Stimulated activated CD8-positive, alpha-beta memory T cell treated with anti-CD3 and anti-CD28 coated beads, Interleukin-4, amount 100 ng/mL, for 48 hours (primary cell): ENCODE measurements at places on chromosomes 2 and 18.

DNA sequence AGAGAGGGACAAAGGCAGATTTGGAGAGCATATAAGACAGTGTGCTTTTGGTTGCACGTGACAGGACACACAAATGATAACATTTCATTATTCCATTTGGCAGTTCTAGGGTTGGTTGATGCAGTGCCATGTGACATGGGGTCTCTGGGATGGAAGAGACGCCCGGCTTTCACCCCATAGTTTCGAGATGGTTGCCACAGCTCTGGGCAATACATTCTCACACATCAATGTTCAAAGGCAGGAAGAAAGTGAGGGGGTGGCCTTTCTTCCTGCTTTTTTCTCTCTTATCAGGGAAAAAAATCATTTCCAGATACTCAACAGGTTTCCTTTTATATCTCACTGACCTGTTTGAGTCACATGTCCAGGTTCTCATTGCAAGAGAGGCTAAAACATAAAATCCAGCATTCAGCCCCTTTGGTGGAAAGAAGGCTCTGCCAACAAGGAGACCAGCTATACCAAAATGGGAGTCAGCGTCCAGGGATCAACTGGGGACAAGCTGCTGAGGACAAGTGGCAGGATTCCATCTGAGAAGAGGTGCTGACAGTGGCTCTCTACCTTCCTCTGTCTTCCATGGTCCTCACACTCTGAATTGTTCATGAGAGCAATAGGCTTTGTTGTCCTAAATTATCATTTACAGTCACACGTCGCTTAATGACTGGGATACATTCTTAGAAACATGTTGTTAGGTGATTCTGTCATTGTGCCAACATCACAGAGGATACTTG lies 29.1 kb upstream of the ANKRD44 start:
- no peak for DNase-seq

GRCh38 chr18:3623769-3624545 lies 174.0 kb downstream of the TGIF1 start:
- DNase-seq = no peak

DNA sequence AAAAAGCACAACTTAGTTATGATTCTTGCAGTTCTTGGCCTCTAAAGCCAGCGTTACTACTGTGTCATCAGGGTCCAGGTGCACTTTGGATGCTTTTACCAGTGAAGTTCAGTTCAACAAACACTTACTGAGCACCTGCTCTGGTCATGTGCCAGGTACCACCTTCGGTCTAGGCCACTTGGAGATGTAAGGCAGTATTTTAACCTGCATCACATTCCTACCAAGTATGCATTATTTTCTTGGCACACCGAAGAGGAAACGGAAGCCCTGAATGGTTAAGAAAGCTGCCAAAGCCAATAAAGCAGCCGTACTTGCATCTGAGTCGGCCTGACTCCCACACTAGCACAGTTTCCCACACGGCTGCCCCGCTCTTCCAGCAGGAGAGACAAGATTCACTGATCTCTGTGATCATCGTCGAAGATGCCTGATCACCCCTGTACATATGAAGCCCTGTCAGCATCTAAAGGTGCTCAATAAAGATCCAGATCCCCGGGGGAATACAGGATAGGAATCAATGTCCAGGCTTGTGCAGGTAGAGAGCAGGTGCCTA lies 427.1 kb downstream of the EIPR1 start:
- no peak for DNase-seq

DNA sequence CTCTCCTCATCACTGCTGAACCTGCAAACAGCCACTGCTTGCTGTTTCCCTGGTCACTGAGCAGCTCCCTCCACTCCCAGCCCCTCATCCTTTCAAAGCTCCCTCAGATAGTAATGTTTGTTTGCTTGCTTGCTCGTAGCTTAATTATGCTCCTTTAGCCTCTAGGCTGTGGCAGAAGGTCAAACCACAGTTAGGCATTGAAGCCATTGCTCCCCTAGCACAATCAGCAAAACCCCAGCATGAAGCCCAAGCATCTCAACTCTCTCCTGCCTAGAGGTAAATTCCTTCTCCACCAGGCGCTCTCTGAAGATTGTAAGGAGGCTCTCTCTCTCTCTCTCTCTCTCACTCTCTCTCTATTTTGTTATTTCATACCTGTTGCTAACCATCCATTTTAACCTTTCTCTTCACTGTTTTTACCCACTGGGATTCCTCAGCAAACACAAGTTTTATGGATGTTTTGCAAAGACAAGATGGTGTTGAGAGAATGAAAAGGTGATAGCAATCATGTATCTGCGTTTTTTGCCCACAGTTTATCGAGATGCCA lies 135.9 kb upstream of the HNRNPA3 start:
- no peak for DNase-seq
